ENCODE measurements at places on chromosomes 5 and 9. TPM values are rescaled to one million over a fixed set of nuclear protein-coding genes. Genes with fewer than 3 reads are reported as not detected.
A peak's percentile ranks its signal among the peaks of the same experiment; 100 is the strongest.

Gene SLC45A2
- not detected for total RNA-seq

Gene ZNF658
- total RNA-seq = 5.5 TPM

Gene RIGI
- 20.1 TPM for total RNA-seq

Gene C5orf63
- total RNA-seq = 5.0 TPM

GRCh38 chr5:141915881-141916336 is 7.8 kb upstream of the DELE1 start:
- H3K27ac ChIP-seq = no peak overlapping the region
- H3K4me3 ChIP-seq = no peak overlapping the region
- H3K4me1 ChIP-seq = peaks cover 14% of the 10 kb centered on the region
- no peaks in the 10 kb centered on the region for H3K27me3 ChIP-seq
- no peaks in the 10 kb centered on the region for H3K36me3 ChIP-seq

- H3K27me3 ChIP-seq = no peaks in the 10 kb centered on the region
- no peaks in the 10 kb centered on the region for H3K4me1 ChIP-seq
- H3K36me3 ChIP-seq = no peaks in the 10 kb centered on the region
- no peak overlapping the region for H3K4me3 ChIP-seq
These were observed 74.5 kb upstream of the CCNG1 start for GRCh38 chr5:163362840-163363371.

- H3K27me3 ChIP-seq = no peaks in the 10 kb centered on the region
- no peaks in the 10 kb centered on the region for H3K36me3 ChIP-seq
- no peak overlapping the region for H3K4me3 ChIP-seq
- DNase-seq = no peak
- H3K4me1 ChIP-seq = peaks cover 21% of the 10 kb centered on the region
These were observed 142.7 kb downstream of the PIP5K1B start for GRCh38 chr9:68847765-68848164.

- DNase-seq = no peak
- peak overlapping the region; percentile 80 for H3K4me3 ChIP-seq
- peaks cover 39% of the 10 kb centered on the region for H3K36me3 ChIP-seq
These were observed 1.3 kb downstream of the BBLN start for GRCh38 chr9:128161215-128161902.

DNA sequence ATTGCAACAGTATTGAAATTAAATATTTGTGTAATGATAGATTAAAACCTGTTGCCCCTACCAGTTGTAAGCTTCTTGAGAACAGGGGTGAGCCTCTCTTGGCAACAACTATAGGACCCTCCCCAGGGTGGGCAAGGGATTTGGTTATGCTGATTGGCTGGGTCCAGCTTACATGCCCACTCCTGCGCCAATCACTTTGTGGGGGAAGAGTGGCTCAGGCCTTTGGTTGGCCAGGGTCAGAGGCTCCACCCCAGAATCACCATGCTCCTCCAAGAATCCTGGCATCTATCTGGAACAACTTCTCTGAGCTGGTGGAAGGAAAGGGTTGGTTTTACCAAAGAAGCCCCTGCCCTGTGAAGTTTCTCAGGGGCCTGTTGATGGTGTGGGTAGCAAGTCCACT is 8.6 kb upstream of the PITX1 start:
- H3K4me1 ChIP-seq = peaks cover 27% of the 10 kb centered on the region
- H3K27ac ChIP-seq = no peak overlapping the region
- no peaks in the 10 kb centered on the region for H3K36me3 ChIP-seq
- DNase-seq = no peak

DNA sequence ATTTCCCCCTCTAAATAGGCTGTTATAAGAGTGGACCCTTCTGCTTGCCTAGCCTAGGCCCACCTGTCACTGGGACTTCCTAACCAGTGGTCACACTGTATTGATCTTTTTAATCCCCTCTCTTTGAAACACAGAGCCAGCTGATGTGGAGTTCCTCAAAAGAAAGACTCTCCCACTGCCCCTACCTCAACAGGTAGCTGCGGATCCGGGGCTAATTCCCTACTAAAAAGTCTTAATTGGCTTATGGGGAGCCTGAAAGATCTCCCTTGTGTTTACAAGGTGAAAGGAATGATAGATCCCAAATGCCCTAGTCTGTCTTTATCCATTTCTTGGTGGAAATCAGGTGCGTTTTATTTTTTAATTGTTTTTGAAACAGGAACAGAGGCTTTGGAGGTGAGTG is 2.0 kb downstream of the NEUROG1 start:
- peaks cover 22% of the 10 kb centered on the region for H3K4me1 ChIP-seq
- no peak overlapping the region for H3K27ac ChIP-seq

- H3K27ac ChIP-seq = no peak overlapping the region
- H3K4me3 ChIP-seq = no peak overlapping the region
- peaks cover 6% of the 10 kb centered on the region for H3K36me3 ChIP-seq
- H3K4me1 ChIP-seq = peaks cover 17% of the 10 kb centered on the region
These were observed 67.3 kb downstream of the PARP8 start for GRCh38 chr5:50733741-50734140.

DNA sequence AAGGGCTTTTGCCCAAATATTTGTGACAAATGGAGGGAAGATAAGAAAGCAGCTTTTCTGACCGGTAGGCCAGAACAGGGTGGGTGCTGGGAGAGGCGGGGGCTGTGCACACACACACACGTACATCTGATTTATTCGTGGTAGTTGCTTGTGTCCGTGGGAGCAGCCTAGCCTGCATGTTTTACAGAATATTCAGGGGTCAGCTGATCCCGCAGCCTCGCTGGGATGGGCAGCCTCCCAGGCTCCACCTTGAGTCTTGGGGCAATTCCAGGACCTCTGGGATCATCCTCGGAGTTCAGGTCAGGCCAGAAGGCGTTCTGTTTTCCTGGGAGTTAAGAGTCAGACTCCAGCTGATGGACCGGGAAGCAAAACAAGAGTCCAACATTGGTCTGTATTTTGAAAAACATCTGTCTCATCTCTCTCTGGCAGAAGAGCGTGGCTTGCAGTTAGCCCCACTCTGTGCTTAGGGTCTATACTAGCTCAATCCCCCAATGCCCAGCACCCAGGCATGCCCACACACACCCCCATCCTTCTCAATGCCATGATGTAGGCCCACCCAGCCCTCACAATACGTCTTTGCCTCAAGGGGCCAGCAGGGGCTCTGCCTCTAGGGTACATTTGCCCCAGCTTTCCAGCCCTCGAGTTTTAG is 210.6 kb downstream of the GOLPH3 start:
- DNase-seq = no peak
- H3K27ac ChIP-seq = no peak overlapping the region
- no peaks in the 10 kb centered on the region for H3K4me1 ChIP-seq
- H3K4me3 ChIP-seq = no peak overlapping the region

- no peak overlapping the region for H3K4me3 ChIP-seq
- H3K27me3 ChIP-seq = no peaks in the 10 kb centered on the region
- H3K4me1 ChIP-seq = peaks cover 48% of the 10 kb centered on the region
- no peak for DNase-seq
These were observed 1.9 kb downstream of the ISOC1 start for GRCh38 chr5:129096382-129096991.

DNA sequence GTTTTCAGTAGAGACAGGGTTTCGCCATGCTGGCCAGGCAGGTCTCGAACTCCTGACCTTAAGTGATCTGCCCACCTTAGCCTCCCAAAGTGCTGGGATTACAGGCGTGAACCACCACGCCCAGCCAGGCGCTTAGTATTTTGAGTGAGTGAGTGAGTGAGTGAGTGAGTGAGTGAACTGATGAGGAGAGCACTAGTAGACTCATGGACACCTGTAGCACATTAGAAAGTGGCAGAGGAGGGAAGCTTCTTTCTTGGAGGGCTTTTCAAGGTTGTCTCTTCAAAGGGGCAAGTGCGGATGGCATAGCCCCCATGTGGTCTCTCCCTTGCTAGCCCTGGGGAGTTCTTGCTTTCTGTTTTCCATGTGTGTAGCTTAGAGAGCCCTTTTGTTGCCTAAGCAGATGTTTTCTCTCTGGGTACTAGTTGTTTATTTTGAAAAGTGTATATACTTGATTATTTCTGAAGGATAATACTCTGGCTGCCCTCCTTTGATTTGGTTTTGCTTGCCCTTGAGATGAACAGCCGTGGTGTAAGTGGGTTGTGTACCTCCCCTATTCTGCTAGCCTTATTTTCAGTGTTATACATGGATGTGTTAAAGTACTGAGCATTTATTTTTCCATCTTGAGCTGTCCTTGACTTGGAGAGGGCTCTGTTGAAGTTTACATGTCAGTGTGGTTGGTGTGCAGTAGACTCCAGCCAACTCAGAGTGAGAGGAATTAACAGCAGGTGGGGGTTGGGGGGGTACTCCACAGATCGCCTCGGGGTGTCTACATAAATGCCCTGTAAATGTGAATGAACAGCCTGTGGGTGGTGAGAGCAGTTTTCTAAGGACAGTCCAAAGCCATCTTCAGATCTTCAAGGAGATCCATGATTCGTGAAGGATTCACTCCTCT is 35.5 kb downstream of the PRRC2B start:
- no peaks in the 10 kb centered on the region for H3K27me3 ChIP-seq
- H3K4me1 ChIP-seq = peaks cover 22% of the 10 kb centered on the region
- no peak overlapping the region for H3K27ac ChIP-seq
- DNase-seq = peak; percentile 19
- peaks cover 22% of the 10 kb centered on the region for H3K36me3 ChIP-seq

DNA sequence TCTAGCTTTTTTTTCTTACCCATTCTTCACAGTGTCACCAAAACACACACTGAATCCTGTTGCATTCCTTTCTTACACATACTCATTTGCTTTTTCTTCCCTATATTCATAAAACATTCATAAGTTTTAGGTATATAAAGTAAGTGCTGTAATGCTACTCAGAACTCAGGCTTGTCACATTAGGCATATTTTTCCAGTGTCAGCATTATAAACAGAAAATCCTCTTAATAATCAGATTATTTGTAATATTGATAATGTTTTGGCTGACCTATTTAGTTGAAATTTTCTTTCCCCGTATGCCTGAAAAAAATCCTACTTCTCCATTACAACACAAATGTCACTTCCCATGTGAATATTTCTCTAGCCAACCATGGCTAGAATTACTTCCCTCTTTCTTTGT is 743.0 kb upstream of the NUDT12 start:
- H3K36me3 ChIP-seq = no peaks in the 10 kb centered on the region
- H3K27me3 ChIP-seq = no peaks in the 10 kb centered on the region
- H3K27ac ChIP-seq = no peak overlapping the region
- no peaks in the 10 kb centered on the region for H3K4me1 ChIP-seq
- DNase-seq = no peak

DNA sequence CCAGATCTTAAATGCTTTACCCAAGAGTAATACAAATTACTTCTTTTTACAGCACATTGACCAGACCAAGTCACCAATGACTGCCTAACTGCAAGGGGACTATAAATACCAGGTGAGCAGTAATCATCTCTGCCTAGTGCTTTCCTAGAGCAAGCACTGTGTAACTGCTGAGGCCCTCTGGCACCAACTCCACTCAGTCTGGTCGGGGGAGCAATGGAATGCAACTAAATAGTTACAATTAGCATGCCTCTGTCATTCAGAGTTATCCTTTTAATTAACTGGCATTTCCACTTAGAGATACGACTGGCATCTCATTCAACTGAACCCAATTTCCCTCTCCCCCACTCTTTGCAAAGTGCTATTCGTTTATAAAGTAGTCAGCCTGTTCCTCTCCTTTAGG is 1309.1 kb upstream of the DMAC1 start:
- H3K27me3 ChIP-seq = no peaks in the 10 kb centered on the region
- no peak overlapping the region for H3K4me3 ChIP-seq
- no peak for DNase-seq
- no peaks in the 10 kb centered on the region for H3K36me3 ChIP-seq
- H3K4me1 ChIP-seq = no peaks in the 10 kb centered on the region
- no peak overlapping the region for H3K27ac ChIP-seq

DNA sequence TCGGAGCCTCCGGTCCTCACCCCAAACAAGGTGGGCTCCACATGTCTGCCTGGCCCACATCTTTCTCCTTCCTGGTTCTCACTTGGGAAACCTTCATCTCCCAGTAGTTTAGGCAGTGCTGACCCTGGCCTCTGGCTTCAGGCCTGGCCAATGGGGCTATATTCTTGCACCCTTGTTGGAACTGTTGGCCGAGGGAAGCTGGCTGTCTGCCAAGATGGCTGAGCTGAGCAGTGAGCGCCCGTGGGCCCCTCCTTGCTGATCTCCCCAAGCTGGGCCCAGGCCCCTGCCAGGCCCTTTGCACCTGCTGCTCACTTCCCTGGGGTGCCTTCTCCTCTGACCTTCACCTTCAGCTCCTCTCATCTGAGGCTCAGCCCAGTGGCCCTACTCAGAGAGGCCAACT is 31.3 kb downstream of the TSPAN17 start:
- H3K4me1 ChIP-seq = no peaks in the 10 kb centered on the region
- H3K4me3 ChIP-seq = no peak overlapping the region
- DNase-seq = no peak

DNA sequence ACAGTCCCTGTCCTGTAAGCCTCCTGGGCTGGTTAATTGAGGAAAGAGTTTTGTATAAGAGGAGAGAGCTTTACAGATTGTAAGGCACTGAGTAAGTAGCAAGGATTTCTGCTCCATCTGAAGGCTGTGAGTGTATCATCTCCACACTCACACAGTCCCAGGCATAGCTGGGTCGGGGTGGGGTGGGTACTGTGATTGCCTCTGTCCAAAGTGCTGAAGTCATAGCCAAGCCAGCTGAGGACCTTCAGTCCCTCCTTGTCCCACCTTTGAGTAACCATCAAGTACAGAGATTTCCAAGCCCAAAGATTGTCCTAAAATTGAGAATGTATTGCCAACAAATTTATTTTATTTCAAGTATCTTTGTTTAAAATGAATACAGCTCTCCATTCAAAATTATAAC is 5.5 kb upstream of the DNAJB5 start:
- H3K36me3 ChIP-seq = no peaks in the 10 kb centered on the region
- peaks cover 89% of the 10 kb centered on the region for H3K4me1 ChIP-seq
- H3K27me3 ChIP-seq = no peaks in the 10 kb centered on the region
- no peak overlapping the region for H3K4me3 ChIP-seq
- DNase-seq = no peak

DNA sequence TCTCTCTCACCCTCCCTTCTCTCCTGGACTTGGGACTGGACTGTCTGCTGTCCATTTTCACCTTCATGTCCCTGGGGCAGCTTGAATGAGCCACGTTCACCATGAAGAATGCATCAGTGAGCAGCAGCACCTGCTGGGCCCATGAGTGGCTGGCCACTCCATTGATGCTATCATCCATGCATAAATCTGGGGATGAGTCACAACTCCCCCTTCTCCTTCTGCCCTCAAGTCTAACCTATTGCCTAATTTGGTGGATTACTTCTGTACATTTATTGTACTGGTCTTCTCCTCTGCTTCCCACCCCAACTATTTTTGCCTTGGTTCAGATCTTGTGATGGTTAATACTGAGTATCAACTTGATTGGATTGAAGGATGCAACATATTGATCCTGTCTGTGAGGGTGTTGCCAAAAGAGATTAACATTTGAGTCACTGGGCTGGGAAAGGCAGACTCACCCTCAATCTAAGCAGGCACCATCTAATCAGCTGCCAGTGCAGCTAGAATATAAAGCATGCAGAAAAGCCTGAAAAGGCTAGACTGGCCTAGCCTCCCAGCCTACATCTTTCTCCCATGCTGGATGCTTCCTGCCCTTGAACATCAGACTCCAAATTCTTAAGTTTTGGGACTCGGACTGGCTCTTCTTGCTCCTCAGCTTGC is 46.7 kb downstream of the GDNF start:
- no peak for DNase-seq
- no peaks in the 10 kb centered on the region for H3K4me1 ChIP-seq
- H3K36me3 ChIP-seq = no peaks in the 10 kb centered on the region
- H3K4me3 ChIP-seq = no peak overlapping the region
- H3K27me3 ChIP-seq = no peaks in the 10 kb centered on the region
